ENCODE measurements at places on chromosomes 2 and 18.
A peak's percentile ranks its signal among the peaks of the same experiment; 100 is the strongest.

- DNase-seq = no peak
These were observed 4.4 kb downstream of the ACKR3 start for GRCh38 chr2:236574000-236574399.

GRCh38 chr2:128413718-128414341 is 95.2 kb upstream of the HS6ST1 start:
- DNase-seq = no peak

DNA sequence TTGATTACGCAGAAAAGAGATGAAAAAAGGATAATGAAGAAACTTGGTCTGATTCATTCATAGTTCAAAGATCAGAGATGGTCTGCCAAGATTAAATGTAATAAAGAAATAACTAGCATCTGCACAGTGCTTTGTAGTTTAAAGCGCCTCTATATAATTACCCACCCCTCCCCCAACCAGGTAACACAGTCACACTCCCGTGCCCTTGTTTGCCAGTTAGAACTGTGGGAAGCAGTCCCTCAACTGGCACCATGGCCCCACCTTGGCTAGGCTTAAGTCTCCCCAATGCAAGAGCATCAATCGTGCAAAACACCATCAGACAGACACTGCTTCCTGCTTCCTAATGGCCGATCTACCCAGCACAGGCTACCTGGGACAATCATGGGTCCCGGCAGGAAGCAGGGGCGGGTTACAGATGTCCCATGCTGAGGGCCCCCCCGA is 11.6 kb downstream of the ADCY3 start:
- no peak for DNase-seq

DNA sequence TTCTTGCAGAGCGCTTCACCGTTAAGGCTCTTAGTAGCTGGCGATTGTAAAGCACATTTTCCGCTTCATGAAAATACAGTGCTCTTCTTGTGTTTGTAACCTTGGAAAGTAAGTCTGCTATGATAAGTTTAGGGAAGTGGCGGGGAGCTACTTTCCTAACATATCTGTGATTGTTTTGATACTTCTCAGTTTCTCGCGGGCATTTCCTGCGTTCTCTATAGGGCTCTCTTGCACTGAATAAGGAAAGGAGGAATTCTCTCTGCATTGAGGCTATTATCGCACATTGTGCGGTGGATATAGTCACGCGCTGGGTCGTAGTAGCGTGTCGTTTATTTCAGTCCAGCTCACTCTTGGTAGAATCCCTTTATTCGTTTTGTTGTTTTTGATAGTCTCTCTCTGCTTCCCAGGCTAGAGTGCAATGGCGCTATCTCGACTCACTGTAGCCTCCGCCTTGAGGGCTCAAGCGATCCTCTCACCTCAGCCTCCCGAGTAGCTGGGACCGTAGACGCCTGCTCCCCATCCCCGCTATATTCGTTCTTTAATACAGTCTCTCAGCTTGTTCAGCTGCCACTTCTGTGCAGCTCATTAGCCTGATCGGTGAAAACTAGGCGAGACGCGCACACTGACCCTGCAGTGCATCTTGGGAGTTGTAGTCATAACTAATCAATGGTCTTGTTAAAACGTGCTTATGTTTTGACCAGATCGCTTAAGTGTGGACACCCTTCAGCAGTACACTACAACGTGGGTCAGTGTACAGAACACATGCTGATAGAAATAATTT is 1.0 kb upstream of the PPP4R3B start:
- DNase-seq = peak; percentile 18

- DNase-seq = no peak
These were observed 443.5 kb downstream of the XIRP2 start for GRCh38 chr2:167331636-167332232.

DNA sequence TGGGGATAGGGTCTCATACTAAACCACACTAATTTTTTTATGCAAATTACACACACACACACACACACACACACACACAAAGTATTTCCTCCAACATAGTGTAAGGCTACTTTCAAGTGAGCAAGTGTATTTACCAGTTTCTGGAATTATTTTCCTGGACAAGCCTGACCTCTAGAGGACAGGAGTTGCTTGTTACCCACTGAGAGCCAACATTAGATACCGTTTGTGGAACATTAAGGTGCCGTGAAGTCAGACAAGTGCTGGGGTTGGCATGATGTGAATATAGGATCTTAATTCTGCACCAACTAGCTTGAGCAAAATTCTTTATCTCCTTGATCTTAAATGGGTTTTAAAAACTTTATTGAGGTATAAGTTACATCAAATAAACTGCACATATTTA is 39.3 kb upstream of the SERPINB2 start:
- DNase-seq = no peak

DNA sequence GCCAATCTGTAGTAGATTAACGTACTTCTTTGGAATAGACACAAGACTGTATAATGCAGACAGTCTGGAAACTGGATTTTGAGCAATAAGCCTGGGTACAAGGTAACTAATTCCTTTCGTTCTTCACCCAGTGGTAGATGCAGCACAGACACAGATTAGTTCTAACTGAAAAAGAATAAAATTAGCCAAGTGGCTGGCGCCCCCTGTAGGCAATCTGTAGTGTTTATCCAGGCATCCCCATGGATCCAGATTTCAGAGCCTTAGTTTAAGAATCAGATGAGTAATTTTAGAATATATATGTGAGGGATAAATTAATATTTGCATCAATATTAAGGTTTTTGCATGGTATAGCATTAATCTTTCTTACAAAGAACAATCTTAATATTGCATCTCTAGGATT is 563.9 kb downstream of the DCC start:
- DNase-seq = no peak

DNA sequence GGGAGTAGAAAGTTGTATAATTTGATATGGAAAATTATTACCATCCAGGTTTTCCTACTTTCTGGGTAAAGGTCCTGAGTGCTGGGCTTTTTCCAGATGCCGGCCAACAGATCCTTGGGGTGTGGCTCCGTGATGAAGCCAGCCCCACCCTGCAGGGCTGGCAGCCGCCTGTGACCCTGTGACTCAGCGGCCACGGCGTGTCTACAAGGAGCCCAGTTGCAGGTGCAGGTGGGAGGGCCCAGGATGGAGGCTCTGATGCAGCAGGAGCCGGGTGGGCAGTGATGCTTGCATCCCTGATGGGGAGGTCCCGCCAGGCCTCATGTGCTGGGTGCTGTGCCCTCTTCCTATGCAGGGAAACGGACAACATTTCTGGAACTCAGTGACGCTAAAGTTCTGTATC is 96.0 kb upstream of the ALKAL2 start:
- no peak for DNase-seq

- DNase-seq = no peak
These were observed 8.2 kb upstream of the CLIP4 start for GRCh38 chr2:29106980-29107388.

DNA sequence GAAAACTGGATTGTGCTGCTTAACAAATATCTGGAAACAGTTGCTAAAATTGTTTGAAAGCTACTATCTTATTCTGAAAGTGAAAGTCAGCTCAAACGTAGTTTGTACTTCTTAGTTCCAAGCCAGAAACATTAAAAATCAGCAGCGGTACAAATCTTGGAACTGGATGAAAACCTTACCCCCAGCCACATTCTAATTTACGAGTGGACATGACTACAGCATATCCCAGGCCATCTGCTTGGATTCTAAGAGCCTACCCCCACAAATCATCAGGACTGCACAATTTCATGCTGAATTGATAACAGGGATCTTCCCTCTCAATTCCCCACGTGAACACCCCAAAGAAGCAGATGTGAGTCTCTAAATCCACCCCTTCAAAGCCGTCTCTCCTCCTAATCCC is 158.7 kb upstream of the NCKAP5 start:
- DNase-seq = no peak

DNA sequence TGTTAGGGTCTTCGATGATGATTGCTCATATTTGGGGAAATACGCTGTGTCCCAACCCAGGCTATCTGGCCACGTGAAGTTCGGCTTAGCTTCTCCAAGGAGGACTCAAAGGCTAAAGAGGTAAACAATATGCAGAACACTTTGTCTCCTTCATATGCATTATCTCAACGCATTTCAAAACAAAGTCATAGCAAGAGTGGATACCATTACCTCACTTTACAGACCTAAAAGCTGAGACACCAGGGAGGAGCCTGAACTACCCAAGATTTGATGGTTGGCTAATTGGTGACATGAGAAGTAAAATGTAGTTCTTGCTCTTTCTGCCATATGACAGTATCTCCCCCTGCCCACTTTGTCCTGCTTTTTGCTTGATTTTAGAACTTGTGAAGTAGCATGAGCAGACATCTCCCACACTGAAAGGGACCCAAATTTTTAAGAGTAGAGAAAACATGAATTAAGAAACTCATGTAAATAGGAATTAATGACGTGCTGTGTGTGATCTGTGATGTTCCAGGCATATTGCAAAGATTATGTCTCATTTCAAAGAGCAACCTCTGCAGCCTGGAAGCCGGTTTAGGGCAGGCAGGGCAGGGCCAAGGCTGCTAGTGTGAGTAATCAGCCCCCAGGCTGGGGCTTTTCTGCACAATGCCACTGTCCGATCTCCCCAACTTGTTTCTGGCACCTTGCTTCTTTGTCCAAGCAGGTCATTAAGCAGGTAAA is 144.5 kb downstream of the BCL11A start:
- DNase-seq = no peak

DNA sequence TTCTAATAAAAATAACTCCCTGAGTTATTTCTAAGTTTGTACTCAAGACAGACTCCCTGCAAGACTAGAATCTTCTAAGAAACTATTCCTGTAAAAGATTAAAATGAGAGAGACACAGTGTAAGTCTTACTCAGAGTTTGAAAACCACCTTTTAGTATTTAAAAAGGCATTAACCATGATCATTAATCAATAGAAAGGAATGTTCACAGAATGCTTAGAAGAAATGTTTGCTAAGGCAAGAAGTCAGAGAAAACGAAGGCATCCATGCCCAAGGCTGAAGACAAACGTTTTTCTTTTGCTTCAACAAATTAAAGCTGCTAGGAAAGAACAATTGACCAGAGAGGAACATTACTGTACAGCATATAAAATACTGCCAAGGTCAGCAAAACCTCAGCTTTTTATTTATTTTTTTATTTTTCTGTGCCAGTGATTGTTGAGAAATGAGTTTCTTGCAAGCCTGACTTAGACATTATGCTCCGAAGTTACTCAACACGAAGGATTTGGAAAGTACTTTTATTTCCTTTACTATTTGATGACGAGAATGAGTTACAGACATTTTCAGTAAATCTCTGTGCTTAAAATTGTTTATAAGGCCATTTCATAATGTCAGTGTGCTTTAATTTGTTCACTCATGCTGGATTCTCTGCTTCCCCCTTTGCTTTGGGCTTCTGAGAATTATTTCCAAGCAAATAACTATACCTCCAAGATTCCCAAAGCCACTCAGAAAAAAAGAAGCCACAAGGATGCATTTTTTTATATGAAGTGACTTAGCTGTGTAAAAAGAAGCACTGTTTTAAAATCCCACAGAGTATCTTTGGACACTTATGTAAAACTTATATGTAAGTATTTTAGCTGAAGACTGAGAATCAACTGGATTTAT is 20.5 kb downstream of the RND3 start:
- no peak for DNase-seq

DNA sequence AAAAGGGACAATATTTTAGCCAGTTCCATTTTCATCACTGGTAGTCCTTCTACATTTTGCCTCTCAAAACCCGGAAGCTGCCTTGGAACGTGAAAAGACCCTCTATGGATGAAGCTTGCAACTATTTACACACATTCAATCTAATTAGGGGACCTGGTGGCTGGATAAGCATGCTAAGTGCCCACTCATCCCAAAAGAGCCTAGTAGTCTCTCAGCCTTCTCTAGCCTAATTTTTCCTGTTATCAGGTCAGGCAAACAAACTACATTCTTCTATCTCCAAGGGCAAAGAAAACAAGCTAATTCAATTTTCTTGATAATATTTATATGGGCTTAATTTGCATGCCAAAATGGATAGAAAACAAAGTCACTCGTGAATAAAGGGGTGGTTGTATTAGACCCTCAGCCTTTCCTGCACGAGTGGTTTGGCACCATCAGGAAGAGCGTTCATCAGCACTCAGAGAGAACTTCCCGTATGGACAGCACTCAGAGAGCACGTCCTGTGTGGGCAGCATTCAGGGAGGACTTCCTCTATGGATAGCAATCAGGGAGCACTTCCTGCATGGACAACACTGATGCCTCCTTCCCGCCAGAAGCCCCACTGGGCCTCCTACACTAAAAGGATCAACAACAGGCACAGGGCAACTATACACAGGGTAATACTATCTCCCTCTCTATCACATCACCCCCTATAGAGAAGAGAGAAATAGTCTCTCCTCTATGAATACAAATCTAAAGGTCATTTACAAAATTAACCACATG is 122.2 kb downstream of the RBMS1 start:
- no peak for DNase-seq

GRCh38 chr18:62682371-62682770 is 33.0 kb upstream of the PHLPP1 start:
- no peak for DNase-seq

DNA sequence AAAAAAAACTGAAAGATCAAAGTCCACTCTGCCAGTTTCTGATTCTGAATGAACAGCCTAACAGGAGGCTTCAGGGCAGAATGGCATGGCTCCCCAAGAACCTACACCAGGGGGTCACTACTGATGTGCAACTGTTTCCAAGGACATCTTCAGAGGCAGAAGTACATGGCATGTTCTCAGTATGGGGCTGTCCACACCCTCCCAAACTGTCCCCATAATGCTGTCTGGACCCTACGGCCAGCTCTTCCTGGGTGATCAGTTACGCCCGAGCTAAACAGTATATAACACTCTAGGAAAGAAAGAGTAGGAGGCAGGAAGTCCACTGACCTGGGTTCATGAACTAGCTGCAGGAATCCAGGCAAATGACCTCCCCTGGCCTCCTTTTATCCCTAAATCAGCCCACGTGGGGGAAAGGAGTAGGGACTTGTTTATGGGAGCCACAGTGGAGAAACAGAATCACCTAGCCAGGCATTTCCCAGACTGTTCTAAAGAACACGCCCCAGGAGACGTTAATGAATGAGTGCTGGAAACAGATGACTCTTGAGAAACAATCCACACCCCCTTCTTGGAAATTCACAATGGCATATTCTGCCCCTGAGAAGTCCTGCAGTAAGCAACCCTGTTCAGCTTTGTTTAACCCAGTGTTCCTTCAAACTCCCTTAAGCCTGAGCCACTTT is 2.5 kb downstream of the TMBIM1 start:
- DNase-seq = no peak

DNA sequence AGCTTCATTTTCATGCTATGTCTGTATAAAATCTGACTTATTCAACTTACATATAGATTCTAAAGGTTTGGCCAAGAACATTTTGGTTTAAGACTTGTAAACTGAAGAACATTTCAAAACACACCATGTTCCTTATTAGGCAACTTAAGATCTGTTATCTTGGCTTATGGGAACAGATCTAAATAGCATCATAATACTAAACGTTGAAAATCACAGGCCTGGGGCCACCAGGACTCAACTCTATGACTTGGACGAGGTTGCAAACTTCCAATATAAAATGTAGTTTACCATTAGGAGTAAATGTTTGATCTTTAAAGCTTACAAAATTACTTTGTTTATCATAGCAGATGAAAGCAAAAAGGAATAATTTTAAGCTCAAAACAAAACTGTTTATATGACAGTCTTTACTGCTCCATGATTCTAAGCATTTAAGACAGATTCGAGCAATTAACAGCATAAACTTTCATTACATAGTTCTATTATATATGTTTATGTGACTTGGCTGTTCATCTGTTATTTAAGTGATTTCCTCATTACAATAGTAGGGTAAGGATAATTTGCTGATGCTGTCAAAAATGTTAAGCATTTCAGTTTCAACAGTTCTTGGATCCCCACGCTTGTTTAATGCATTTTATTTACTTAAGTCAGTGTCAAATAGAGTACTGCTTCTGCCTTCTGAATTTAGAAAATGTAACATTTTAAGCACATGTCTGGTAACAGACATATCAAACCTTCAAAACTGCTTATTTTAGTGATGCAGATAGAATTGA is 8.3 kb downstream of the TCF4 start:
- DNase-seq = no peak

- DNase-seq = no peak
These were observed 142.3 kb upstream of the BOD1L2 start for GRCh38 chr18:57004366-57005121.

All from central memory CD8-positive, alpha-beta T cell (primary cell).